ENCODE measurements at places on chromosomes 3 and 15.
A peak's percentile ranks its signal among the peaks of the same experiment; 100 is the strongest.

- DNase-seq: no peak
Measured at GRCh38 chr3:54968546-54969172, 40.8 kb upstream of the LRTM1 start.

DNA sequence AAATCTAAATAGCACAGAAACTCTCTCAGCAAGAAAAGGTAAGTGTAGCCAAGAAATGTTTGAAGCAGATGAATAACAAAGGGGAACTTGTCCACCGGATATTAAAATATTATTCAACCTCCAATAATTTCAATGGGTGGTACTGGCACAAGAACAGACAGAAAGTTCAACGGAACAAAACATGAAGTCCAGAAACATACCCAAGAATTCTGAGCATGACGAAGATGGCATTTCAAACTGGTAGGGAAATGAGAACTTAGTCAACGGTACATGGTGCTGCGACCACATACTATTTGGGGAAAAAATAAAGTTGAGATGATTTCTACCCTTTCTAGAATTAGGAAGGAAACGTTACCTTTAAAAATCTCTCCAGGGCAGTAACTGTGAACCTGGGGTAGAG, 5.5 kb downstream of the CHSY1 start:
- DNase-seq: no peak

GRCh38 chr15:43330780-43331087, 361 bp upstream of the LCMT2 start:
- DNase-seq: no peak

DNA sequence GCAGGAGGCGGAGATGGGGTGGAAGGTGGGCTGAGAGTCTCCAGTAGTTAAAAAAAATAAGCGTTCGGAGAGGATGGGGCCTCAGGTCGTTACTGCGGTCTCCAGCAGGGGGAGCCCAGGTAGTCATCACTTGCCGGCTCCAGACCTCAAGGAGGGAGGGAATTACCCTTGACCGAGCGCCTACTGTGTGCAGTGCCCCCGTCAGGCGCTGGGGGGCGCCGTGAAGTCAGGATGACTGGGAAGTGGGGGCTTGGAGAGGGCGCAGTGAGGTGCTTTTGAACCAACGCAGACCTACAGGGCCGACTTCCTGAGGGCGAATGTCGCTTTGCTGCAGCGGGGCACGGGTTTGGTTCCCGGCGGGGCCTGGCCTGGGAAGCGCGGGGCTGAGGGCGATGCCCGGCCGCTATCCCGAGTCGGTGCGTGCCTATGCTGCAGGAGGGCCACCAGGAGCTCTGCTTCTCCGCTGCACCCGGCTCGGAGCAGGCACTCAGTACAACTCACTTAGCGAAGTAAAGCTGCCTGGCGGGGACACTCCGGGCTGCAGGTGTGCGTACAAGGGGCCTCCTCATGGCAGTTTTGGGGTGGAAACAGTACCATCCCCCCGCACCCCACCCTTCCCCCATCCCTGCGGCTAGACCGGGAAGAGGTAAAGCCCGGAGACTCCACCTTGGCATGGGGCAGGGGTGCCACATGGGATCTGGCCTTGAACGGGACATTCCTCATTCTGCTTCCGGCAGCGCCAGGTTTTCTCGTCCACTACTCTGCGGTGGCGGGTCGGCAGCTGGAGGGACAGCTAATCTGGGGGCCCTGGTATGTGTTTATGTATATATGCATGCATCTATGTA, 79.8 kb downstream of the RHCG start:
- peak; percentile 55 for DNase-seq

- DNase-seq: no peak
Measured at GRCh38 chr3:13598926-13599886, 50.3 kb downstream of the FBLN2 start.

- DNase-seq: no peak
Measured at GRCh38 chr3:152323834-152324233, 55.1 kb downstream of the MBNL1 start.

DNA sequence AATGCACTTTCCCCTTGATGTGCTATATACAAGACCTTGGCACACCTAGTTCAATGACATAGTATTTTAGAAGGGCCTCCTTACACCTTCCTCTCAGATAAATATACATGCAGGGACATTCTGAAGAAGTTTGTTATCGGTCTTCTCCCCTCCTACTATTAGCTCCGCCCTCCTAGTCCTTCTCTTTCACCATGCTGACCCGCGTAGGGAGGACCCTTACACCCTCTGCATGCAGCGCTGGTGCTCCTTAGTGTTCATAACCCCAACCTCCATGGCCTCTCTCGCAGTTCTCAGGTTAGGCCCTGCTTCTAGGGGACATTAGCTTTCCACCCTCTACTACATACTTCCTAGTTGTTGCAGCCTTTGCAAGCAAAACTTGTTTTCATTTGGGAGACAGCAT, 146.4 kb downstream of the PGPEP1L start:
- no peak for DNase-seq

DNA sequence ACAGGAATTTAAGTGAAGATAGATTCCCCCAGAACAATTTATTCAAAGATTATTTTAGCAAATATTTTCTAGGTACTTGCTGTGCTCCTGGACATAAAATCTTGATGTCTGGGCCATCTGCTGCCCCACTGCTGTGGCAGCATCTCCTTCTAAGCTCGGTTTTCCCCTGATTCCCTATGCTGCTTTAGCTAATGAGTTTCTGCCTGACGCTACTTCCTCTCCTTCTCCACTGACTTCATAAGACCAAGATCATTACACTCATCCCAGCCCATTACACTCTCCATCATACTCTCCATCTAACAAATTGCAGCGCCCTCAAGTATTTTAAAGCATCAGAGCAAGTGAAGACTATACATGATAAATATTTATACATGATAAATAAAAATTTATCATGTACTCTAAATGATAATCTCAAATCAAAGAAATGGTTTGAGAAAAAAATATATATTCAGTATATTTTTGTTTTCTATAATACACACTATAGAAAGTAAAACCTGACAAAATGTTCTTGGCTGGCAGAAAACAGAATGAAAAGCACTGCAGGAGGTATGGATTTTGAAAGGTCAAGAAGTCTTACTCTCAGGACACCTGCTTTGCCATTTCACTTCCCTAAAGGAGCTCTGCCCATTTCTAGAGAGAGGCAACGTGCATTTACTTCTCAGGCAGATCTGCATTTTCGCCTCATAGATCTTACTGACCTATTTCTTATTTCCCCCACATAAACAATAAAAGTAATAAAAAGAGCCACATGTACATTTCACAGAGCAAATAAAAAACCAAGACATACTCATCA, 232.0 kb downstream of the KCNMB2 start:
- DNase-seq: no peak

- DNase-seq: no peak
Measured at GRCh38 chr3:134640872-134641470, 9.9 kb downstream of the KY start.

All from stimulated activated CD4-positive, alpha-beta T cell treated with anti-CD3 and anti-CD28 coated beads, TNF-alpha, amount 100 ng/mL, for 24 hours (primary cell).